ENCODE measurements at places on chromosomes 11 and 22.

- DNase-seq = no peak
Observed at GRCh38 chr11:46294365-46295309, 17.2 kb downstream of the CREB3L1 start.

- no peak for DNase-seq
Observed at GRCh38 chr22:24937114-24937513, 9.4 kb downstream of the LHFPL7 start.

DNA sequence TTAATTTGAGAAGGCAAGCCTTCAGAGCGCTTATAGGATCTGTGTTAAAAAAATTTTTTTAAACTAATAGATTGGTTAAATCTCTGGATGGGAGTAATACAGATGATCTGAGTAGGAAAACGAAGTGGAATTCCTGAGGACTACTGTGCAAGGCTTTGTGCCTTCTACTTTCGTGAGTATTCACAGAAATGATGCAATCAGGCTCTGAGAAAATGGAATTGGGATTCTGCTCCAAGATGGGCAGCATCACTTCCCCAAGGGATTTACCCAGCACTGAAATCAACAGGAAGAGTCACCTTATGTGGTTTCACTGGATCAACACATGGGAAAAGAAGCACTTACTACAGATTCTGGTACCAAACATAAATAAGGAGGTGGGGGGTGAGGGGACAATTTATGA, 12.5 kb downstream of the KMT5B start:
- DNase-seq = no peak

DNA sequence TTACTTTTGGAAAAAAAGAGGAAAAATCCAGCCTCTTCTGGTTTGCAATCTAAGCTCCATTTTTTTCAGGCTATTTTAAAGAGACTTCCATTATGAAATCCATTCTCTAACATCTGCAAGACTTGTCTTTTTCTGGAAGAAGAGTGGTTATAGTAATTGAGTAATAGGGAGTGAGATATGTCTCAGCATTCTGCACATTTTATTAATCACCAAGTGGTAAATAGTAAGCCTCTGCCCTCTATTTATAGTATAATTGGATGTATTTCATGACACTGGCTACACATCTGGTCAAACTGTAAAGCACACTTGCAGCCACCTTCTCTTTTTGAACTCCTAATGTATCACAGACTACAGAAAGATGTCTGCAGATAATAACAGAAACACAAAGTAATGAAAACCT, 391.1 kb downstream of the ETS1 start:
- DNase-seq = no peak

GRCh38 chr11:129608711-129609110, 206.9 kb upstream of the TMEM45B start:
- DNase-seq = no peak

GRCh38 chr11:69446108-69446507, 35.4 kb upstream of the LINC01488 start:
- no peak for DNase-seq

DNA sequence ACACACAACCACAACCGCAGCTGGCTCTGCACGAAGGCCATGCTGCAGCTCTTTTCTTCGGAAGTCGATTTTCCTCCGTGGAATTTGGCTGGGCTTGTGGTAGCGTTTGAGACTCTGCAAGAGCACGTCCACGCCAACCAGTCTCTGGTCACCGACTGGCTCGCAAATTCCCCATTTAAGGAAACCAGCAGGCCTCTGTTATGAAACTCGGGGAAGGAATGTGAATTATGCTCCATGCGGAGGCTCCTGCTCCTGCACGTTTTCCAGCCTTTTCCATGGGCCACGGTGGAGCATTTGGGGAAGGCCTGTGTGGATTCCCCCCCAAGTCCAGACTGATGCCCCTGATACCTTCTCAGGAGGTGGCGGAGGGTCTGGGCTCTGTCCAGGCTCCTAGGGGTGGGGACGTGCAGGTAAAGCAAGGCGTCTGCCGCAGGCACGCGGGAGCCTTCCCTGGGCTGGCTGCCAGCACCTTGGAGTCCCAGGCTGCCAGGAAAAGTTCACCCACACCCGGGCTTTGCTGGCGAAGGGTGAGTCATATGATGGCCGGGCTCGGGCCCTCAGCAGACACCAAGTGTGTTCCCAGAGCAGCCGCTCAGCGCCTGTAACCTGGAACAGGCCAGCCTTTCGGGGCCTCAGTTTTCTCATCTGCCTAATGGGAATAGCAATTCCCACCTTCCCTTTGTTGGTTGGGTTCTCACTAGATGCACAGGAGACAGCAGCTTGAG, 41.9 kb downstream of the LRP5 start:
- no peak for DNase-seq

GRCh38 chr11:77080643-77081210, 14.0 kb downstream of the CAPN5 start:
- DNase-seq = no peak

GRCh38 chr11:10534316-10534715, 6.7 kb downstream of the RNF141 start:
- DNase-seq = no peak

- no peak for DNase-seq
Observed at GRCh38 chr11:8867931-8868631, 42.9 kb upstream of the AKIP1 start.

- DNase-seq = no peak
Observed at GRCh38 chr11:123690485-123690884, 36.1 kb upstream of the SCN3B start.

- no peak for DNase-seq
Observed at GRCh38 chr11:17933708-17934107, 79.1 kb downstream of the SERGEF start.

DNA sequence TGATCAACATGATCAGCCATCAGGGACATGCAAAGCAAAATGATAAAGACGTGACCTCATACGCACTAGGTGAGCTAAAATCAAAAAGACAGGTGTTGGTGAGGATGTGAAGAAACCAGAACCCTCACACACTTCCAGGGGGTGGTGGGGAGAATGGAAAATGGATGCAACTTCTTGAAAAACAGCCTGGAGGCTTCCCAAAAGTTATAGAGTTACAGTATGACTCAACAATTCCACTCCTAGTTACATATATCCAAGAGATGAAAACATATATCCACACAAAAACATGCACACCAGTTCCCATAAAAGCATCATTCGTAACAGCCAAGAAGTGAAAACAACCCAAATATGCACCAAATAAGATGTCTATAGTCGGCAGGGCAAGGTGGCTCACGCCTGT, 42.1 kb upstream of the APLNR start:
- no peak for DNase-seq

GRCh38 chr11:19628018-19628417, 84.6 kb upstream of the NAV2 start:
- no peak for DNase-seq

GRCh38 chr22:22030493-22031182, 48.1 kb upstream of the TOP3B start:
- no peak for DNase-seq

DNA sequence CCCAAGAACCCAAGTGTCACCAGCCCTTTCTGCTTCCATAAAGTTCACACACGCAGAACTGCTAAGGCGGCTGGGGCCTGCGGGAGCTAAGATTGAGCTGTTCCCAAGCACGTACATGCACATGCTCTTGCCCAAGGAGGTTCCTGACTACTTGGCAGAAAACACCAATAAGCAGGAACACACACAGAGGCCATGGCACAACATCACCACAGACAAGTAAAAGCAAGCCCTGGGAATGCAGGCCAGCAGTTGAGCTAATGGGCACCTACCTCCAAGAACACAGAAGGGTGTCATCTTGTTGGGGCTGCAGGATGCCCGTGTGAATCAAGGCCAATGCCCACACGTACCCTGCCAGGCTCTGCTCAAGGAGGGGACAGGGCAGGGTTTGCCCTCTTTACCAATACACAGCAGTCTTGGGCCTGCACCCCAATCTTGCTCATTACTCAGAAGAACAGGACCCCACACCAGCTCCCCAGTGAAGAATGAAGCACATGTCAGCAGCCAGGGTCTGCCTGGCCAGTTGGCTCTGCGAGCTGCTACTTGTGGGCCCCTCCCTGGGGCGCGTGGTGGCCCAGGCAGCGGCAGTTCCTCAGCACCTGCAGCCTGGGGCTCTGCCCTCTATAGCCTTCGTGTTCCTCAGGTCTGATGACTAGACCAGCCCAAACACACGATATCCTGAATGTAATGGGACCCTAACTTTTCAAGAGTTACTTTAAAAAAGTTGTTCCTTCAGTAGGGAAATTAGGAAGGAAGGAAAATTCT, 32.3 kb upstream of the CYP2D6 start:
- no peak for DNase-seq

DNA sequence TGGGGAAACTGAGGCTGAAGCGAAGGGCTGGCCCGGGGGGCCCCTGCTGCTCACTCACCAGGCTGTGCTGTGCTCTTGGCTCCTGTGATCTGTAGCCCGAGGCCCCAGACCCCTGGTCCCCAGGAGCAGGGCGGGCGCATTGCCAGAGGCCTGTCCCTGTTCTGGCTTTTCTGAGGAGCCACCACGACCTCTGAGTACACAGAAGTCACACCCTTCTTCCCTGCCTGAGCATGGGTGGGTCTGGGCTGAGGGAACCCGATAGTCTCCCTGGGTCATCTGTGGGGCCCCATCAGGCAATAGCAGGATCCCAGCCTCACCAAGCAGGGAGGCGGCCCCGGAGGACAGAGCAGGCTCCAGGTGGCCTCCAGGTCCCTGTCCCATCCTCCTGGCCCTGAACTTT, 5.1 kb downstream of the CASTOR1 start:
- DNase-seq = no peak

DNA sequence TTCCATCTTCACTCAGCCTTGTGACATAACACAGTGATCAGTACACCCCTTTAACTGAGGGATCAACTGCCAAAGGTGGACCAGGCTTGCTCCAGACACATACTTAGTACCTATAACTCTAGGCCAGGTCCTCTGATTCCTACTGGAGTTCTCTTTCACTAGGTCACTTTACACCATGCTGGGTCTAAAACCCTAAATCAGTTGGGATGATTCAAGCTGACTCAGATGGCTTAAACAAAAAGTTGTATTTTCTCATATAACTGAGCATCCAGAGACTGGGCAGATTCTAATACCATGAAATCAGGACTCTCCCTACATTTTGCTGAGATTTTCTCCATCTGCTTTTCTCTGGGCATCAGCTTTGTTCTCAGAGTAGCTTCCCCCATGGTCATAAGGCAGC, 26.0 kb upstream of the FLI1 start:
- DNase-seq = no peak

GRCh38 chr11:126282736-126283591, at the start of gene TIRAP:
TIRAP (plus strand) TSS chr11:126283093; CDS start chr11:126290895, 7,802 bp downstream.
- peak; percentile 49 for DNase-seq

GRCh38 chr22:43036282-43036829, 21.4 kb upstream of the PACSIN2 start:
- DNase-seq = no peak

DNA sequence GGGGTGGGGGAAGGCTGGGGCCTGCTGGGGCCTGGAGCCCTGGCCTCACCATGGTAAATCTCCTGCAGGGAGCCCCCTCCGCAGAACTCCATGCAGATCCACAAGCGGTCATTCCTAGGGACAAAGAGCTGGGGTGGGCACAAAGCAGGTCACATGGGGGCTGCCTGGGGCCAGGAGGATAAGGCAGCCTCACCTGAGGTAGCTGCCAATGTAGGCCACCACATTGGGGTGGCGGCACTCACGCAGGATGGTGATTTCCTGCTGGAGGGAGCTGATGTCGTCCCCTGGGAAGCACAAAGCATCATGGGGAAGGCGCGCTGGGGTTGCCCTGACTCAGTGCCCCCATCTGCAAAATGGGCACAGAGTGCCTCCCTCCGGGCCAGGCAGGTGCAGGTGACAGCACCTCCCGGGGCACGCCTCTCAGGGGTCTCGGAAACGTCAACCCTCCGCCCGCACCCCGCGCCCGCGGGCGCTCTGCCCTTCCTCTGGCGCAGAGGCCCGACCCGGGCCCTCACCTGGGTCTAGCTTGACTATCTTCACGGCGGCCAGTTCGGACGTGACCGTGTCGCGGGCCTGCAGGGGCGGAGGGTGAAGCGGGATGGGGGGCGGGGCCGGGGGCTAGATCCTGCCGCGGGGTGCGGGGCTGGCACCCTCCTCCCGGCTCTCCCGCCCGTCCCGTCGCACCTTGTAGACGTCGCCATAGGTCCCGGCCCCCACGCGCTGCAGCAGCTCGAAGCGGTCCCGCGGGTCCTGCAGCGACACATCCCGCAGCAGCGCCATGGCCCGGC, 450 bp downstream of the MAP4K2 start:
- peak; percentile 34 for DNase-seq

DNA sequence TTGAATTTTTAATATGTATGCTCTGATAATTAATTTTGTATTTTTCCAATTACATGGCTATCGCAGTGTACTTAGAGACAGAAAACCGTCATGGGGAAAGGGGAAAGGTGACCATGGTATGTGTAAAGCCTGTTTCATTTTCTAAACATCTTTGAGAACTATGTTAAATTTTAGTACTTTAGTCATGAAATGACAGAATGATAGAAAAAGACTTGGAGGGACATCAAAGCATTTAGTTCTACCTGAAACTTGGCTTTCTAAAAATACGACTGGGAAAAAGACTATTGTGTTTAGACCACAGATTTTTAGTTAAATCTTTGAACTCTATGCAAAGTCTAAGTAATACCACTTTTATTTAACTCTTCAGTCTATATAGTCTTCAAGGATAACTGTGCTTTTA, 54.1 kb downstream of the MAML2 start:
- DNase-seq = no peak

GRCh38 chr11:33893711-33894397, 2.0 kb upstream of the LMO2 start:
- DNase-seq = peak; percentile 10

DNA sequence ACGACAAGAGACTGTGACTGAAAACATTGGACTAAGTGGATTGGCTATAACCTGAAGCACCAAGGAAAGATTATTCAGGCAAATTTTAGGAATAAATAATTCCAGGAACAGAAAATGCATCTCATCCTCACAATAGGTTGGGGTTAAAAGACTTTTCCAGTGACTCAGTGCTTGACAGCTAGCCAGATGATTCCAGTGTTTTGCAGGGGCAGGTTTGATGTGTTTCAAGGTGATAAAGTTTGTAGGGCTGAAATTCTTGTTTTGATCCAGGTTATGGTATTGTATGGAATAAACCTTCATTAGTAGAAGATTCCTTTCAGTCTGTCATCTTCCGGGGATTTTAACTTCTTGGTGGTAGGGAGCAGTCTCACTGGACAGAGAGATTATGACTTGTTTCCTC, 2.3 kb downstream of the EXT2 start:
- no peak for DNase-seq

DNA sequence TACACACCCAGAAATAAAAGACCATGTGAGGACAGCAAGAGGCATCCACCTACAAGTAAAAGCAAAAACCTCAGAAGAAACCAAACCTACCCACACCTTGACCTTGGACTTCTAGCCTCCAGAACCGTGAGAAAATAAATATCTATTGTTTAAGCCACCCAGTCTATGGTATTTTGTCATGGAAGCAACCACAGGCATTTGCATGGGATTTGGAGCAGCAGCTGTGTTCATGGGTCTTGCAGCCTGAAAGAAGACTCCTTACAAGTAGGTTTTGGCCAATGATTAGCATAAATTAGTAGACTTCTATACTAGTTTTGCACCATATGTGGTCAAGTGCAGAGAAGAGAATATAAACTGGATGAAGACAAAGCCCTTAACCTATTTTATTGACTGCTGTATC, 27.9 kb downstream of the FSHB start:
- DNase-seq = no peak
